ENCODE measurements at places on chromosomes 2 and 18.

- no peak for DNase-seq
These were observed 1311.7 kb upstream of the NXPH2 start for GRCh38 chr2:140091926-140092325.

- DNase-seq = no peak
These were observed 127.6 kb upstream of the TWIST2 start for GRCh38 chr2:238720232-238720672.

GRCh38 chr2:1794821-1795220 is 50.5 kb upstream of the PXDN start:
- DNase-seq = no peak

DNA sequence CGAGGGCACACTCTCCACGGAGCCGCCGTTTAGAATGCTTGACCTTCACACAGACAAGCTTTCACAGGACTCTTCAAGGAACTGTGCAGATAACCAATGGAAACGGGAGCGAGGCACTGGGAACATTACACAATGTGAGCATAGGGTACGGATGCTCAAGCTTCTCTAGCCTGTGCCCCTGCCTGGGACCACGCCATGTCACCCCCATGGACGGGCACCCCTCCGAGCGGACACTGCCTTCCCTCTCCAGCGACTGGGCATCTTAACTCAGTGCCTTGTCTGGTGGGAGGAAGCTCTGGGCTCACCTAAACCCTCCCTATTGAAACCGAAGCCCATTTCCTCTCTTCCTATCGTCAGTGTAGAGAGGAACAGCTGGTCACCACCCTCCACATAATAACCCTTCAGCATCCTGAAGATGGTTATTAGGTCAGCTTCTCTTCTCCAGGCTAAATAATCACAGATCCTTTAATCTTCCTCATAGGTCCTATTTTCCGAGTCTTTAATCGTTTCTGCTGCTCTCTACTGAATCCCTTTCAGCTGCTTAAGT is 626.7 kb downstream of the GALR1 start:
- DNase-seq = no peak

GRCh38 chr2:239991689-239992314 is 33.3 kb downstream of the NDUFA10 start:
- DNase-seq = no peak

- no peak for DNase-seq
These were observed 795 bp downstream of the ANKRD39 start for GRCh38 chr2:96856776-96857666.

DNA sequence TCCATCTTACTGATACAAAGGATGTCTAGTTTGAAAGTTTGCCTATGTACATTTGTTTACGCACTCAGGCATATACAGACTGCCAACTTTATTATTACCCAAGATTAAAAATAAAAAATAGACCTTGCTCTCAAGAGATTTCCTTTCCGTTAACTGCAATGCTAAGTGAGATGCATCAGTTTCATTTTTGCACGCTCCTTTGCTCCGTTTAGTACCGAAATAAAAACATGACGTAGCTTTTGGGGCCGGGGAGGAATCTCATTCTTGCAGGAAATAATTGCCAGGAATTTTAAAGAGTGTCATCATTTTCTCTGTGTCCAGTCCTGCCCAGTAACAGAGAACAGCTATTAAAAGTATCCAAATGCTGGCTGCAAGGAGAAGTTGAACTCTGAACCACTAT is 169.5 kb downstream of the SLC8A1 start:
- no peak for DNase-seq

DNA sequence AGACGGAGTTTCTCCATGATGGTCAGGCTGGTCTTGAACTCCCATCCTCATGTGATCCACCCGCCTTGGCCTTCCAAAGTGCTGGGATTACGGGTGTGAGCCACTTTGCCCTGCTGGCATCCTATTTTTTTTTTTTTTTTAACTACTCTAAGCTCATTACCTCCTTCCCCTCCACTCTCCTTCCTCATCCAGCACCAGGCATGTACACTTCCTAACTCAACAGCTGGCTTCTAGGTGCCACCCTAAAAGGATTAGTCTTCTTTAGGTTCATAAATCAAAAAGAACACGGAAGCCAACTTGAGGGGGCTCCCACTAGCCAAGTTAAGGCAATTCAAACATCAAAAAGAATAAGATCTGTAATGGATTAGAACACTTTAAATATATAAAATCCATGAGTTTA is 70.6 kb upstream of the TEX51 start:
- no peak for DNase-seq
